ENCODE measurements at places on chromosomes 5 and 9.
A peak's percentile ranks its signal among the peaks of the same experiment; 100 is the strongest.

- DNase-seq, result no peak
Observed at GRCh38 chr5:55908804-55909203, 57.6 kb downstream of the IL31RA start.

GRCh38 chr5:132485641-132486317, 4.8 kb downstream of the IRF1 start:
- DNase-seq, result no peak

DNA sequence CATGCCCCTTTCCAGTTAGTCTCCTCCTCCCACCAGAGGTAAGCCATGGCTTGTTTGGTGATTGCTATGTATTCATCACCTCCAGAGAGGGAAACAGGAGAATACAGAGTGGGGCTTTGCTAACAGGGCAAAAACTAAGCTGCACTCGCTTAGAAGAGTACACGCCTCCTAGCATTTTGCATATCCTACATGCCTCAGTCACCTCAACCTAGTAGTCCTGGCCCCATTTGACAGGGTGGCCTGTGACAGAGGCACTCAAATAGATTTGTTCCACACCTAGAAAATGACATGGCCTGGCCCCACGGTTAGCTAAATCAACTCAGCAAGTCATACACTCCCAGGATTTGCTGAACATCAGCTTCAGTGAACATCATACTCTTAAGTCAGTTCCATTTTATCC, 90.7 kb downstream of the CYFIP2 start:
- DNase-seq, result no peak

DNA sequence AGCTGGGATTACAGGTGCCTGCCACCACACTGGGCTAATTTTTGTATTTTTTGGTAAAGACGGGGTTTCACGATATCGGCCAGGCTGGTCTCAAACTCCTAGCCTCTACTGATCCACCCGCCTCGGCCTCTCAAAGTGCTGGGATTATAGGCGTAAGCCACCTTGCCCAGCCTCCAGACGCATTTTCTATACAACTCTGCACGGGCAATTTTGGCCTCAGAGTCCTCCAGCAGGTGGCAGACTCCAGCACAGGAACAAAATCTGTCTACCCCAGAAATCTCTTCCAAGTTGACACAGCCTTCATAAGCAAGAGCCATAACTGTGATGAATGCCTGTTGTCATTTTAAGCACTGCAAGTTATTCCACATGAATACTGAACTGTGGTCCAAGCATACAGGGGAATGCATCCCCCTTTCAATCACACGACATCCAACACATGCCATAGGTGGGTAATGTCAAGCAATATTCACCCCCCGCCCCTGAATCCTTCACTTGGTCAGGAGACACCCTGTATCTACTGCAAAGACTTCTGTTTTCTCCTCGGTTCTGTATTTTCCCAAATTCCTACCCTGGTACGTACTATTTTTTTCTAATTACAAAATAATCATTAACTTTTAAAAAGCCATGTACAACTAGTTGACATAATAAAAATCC, 50.8 kb downstream of the ALDH7A1 start:
- DNase-seq, result no peak

GRCh38 chr9:95762322-95762721, 113.2 kb upstream of the ERCC6L2 start:
- DNase-seq, result no peak

- DNase-seq, result no peak
Observed at GRCh38 chr5:2170761-2171160, 288.0 kb upstream of the IRX4 start.

GRCh38 chr5:84642795-84643194, 258.1 kb upstream of the EDIL3 start:
- no peak for DNase-seq

DNA sequence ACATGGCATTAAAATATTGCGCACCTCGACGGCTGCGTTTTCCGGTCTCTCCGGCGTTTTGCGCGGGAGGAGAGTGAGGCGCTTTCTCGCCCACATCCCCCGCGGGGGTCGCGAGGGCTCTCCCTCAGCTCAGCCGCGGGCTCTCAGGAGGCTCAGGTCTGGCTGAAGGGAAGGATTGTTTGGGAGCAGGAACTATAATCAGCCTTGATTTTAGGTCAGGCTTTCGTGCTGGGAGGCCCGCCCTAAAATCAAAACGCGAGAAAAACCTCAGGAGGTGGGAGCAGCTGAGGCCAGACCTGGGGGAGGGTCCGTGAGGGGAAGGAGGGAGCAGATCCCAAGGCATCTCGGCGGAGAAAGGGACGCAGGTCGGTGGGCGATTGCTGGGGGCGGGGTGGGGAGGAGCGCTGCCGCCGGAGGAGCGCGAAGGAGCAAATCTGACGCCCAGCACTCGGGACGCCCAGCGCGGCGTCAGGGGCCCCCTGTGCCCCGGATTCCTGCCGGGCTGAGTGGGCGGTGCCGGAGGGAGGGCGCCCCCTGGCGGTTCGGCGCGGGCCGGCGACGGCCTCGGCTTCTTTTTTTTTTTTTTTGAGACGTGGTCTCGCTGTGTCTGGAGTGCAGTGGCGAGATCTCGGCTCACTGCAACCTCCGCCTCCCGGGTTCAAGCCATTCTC, 18.7 kb upstream of the RNF130 start:
- peak; percentile 64 for DNase-seq

- no peak for DNase-seq
Observed at GRCh38 chr5:130112246-130112645, 208.0 kb downstream of the CHSY3 start.

- no peak for DNase-seq
Observed at GRCh38 chr9:109789971-109790370, 10.0 kb downstream of the PALM2AKAP2 start.

DNA sequence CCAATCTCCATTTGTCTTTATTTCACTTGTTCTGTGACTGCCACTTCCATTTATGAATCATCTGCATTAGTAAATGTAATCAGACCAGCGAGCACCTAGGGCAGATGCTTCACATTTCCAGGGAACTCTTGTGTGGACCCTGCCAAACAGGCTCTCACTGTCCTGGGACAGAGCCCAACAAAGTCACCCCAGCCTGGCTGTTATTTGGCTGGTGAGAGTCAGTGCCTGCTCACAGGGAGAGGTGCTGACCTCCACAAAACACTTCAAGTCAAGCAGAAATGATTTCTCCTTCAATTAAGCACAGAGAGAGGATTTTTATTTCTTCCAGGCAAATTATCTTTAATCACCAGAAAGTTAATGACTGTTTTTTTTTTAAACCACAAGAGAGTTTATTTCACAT, 568.0 kb downstream of the MTRR start:
- DNase-seq, result no peak

DNA sequence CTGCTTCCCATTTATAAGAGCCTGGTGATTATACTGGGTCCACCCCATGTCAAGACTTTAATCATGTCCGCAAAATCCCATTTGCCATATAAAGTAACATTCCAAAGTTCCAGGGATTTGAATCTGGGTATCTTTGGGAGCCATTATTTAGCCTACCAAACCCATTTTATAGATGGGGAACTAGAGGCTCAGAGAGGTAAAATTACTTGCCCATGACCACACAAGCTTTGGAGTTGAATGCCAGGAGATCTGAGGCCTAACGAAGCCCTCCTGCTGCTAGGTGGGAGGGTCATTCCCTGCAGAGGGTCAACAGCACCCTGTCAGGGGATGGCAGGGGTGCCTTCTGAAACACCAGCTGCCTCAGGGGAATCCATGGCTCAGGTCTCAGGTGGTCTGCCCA, 13.0 kb upstream of the AKNA start:
- no peak for DNase-seq

GRCh38 chr9:73152953-73153352, 1.3 kb downstream of the ANXA1 start:
- DNase-seq, result no peak

GRCh38 chr5:6491196-6491918, 42.7 kb downstream of the UBE2QL1 start:
- no peak for DNase-seq

DNA sequence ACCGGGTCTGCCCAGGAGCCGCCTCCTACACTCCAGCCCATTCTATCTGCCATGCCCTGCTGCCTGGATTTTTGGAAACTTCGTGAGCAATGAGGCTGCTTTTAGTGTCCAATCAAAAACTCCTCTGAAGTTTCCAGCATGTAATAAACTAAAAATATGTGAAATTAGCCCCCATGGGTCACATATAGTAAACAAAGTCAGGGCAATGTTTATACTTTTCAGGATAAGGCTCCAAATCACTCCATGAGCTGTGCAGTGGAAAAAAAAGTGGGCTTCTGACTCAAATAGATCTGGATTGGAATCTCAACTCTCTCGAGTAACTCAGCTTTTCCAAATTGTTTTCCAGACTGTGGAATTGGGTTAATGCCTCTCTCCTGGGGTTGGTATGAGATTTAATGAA, 68.2 kb downstream of the PIK3R1 start:
- no peak for DNase-seq

- no peak for DNase-seq
Observed at GRCh38 chr9:105608721-105609598, 51.0 kb downstream of the FKTN start.

DNA sequence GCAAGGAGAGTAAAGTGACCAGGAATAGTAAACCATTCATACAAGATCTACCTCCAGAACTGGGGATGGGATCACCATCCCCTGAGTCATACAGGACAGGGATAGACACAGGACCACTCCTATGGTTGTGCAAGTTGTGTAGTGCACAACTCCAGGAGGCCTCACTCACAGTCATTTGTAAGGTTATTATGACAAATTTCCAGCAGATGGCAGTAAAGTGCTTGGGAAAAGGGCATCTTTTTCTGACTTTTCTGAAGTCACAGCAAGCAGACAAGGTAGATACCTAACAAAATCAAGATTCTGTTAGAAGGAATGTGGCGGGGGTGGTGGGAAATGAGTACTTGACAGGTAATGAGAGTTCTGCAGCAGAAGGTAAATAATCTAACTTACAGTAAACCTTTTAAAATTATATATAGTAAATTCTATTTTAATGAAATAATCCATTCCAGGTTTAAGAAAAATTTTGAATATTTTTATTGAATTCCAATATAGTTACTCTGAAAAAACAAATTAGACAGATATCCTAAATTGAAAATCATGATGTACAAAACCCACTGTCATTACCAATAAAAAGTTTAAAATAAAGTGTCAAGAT, 16.7 kb upstream of the KIF27 start:
- DNase-seq, result no peak
